CD4-positive, alpha-beta T cell treated with Interleukin-10 for 1 hour (primary cell): ENCODE measurements at places on chromosomes 5 and 9.

GRCh38 chr9:38195737-38196161 is 126.7 kb upstream of the SHB start:
- DNase-seq: no peak

GRCh38 chr9:37010180-37010579 is 23.9 kb downstream of the PAX5 start:
- DNase-seq: no peak

DNA sequence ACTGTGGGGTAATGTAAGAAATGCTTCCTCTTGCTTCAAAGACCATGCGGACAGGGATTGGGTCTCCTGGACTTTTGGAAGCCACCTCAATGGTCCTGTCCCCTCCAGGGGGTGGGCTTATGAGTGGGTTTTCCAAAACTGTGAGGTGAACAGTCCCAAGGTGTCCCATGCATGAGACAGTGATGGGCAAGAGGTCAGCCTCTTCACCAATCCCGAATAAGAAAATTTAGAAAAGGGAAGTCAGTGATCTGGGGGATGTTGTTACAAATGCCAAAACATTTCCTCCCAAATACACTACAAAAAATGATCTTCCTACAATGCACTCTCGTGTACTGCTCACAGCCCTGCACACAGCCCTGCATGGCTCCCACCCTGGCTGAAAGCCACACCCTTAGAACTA is 215.7 kb upstream of the TBC1D2 start:
- no peak for DNase-seq

- no peak for DNase-seq
Observed at GRCh38 chr9:70761139-70761670, 346.7 kb upstream of the KLF9 start.

- peak; percentile 62 for DNase-seq
Observed at GRCh38 chr5:75053304-75054133, 1.2 kb upstream of the GCNT4 start.

DNA sequence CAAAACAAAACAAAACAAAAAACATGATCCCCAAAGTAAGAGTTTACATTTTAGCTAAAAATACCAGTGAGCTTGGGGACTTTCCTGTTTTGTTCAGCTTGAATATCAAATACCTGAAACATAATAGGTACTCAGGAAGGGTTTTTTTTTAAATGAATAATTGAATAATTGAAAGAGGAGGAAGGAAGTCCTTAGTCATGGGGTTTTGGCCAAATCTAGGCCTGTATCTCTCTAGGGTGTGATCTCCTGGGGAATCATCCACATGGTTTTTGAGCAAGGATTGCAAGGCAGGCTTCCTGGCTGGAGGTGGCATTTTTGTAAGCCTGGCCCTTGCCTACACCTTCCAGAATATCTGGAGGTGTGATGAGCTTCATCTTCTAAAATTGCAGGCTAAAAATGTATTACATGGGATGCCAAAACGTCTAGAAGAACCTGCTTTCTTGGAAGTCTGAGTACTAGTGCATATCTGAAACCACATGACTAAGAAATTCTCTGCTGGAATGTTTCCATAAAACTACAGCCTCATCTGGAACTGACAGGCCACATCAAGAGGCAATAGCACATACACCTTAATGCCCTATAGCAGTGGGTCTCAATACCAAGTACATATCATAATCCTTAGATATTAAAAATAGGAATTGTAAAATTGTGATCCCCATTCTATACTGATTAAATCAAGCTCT is 10.4 kb downstream of the C9 start:
- DNase-seq: no peak

DNA sequence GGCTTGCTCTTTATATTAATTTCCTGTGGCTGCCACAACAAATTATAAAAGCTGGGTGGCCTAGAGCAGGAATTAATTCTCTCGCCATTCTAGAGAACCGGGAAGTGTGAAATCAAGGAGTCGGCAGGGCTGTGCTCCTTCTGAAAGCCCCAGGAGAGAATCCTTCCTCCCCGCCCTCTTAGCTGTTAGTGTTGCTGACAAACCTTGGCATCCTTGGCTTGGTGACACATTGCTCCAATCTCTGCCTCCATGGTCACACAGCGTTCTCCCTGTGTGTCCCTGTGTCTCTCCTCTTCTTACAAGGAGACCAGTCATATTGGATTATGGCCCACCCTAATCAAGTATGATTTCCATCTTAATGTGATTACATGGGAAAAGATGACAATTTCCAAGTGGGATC is 55.9 kb upstream of the NEURL1B start:
- no peak for DNase-seq

GRCh38 chr9:134525070-134525815 is 116.4 kb upstream of the COL5A1 start:
- DNase-seq: no peak

GRCh38 chr5:55582256-55582655 is 47.5 kb upstream of the PLPP1 start:
- peak; percentile 11 for DNase-seq

DNA sequence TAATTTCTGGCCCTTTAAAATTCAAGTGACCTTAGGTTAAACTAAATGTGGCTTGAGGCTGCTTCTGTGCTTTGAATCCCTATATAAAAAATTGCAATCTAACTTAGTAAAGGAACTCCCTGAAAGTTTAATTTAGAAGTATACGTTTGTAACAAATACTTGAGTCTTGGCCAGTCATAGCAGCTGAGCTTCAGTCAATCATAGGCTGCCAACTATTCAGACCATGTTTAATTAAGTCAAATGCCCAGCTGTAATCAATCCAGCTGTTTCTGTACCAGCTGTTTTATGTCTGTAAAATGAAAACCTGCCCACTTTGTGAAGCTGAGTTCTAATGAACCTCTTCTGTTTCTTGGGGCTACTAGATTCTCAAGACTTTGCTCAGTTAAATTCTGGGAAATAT is 760.1 kb downstream of the MAT2B start:
- DNase-seq: no peak

DNA sequence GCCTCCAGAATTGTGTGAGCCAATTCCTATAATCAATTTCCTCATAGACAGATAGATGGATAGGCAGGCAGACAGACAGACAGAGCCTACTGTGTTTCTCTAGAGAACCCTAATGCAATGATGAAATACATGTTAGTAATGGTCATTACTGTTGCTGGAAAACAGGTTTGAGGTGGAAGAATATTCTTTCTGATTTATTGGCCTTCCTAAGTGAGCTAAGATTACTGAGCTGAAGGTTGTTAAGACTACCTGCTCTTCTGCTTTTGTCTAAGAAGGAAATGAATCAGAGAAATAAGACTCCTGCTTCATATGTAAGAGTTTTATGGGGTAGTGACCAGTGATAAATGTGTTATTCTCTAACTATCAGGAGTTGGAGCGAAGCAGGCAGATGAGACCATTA is 219.9 kb downstream of the ELAVL2 start:
- DNase-seq: no peak

DNA sequence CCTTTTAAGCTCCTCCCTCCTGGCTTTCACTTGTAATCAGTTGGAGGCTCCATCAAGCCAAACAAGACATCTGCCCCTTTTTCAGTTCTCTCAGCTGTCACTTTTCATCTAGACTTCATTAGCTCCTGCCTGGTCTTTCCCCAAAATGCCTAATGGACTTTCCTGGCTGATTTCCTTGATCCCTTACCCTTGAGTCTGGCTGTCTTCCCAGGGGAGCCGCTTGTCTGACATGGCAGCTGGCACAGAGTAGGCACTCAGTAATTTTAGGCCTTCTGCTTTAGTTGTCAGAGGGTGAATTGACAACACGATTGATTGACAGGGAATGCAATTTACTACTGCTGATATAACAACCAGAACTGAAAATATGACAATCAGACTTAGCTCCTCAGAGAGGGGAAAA is 2.1 kb downstream of the C9orf153 start:
- no peak for DNase-seq

GRCh38 chr5:178385496-178385890 is 152.9 kb upstream of the PHYKPL start:
- no peak for DNase-seq

DNA sequence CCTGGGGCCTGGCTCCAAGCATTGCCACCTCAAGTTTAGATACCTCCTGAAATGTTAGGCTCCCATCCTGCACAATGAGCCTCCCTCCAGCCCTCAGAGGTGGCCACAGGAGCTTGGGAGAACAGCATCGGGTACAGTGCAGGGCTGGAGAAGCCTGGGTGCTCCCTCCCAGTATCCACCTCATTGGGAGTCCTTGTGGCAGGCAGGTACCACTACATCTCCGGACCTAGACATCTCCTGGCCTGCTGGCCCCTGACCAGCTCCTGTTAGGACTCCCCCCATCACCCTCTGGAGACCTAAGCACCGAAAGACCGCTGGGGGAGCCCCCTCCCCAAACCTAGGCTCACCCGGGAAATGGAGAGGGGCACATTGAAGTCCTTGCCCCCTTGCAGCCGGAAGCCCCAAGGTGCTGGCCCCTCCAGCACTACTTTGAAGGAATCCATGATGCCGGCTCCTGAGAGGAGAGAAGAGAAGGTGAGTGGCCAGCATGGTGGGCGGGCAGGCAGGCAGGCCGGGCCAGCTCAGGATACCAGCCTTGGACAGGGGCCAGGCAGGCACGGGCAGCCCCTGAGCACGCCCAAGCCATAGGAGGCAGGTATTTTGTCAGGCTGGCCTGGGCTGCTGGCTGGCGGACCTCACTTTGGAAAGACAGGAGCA is 1.2 kb downstream of the PDLIM7 start:
- DNase-seq: no peak

- DNase-seq: no peak
Observed at GRCh38 chr9:77848897-77849296, 182.7 kb downstream of the GNAQ start.

GRCh38 chr5:115751176-115751575 is 65.3 kb downstream of the CDO1 start:
- no peak for DNase-seq

- no peak for DNase-seq
Observed at GRCh38 chr5:148746826-148747535, 79.4 kb upstream of the ADRB2 start.

DNA sequence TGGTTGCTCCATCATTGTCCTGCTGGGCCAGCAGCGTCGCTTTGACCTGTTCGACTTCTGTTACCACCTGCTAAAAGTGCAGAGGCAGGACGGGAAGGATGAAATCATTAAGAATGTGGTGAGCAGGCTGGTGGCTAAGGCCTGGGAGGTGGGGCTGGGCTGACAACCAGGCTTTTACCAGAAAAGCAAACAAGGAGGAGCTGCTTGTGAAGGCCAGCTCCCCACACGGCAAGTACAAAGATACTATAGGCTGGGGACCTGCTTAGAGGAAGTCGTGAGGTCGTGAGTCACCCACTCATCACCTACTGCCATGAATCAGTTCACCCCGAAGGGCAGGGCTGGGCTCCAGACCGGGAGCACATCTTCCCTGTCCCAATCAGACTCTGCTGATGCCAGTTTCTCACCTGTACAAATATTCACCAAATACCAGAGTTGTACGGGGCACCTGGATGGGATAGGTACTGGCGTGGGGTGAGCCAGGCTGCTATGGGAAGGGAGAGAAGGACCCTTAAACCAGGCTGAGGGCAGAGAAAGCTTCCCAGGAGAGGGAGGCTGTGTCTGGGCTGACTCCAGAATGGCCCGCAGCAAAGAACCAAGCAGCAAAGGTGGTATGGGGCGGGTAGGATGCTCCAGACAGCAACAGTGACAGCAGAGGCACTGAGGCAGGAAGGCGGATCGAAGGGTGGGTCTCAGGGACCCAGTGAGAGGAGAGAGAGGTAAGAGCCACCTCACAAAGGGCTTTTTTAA is 69.3 kb upstream of the NIPAL4 start:
- DNase-seq: peak; percentile 58

DNA sequence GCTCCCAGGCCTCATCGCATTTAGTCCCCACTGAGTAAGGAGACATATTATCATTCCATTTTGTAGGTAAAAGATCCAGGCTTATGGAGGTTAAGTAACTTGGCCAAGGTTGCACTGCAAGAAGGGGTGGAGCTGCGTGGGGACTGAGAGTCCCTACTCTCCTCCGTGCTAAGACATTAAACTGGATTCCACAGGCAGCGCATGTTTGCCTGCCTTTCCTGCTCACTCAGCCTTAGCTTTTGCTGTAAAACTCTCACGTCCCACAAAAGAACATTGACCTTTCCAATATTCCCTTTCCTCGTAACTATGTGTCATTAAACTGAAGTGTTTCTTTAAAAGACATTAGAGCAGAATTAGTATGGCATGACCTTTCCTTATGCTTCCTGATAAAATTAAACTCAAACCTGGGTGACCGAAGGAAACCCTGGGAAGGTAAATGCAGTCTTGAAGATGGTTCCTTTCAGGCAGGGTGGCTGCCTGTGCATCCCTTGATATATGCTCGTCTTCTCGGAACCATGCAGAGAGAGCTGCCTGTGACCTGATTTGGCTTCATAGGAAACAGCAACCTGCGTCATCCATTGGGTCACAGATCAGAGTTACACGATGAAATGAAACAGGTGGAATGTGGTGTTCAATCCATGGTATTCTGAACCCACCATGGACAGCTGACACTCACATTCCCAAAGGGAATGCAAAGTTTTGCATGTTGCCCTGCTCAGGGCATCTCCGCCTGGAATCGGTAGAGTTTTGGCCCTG is 85.9 kb downstream of the TMEM252 start:
- DNase-seq: no peak

DNA sequence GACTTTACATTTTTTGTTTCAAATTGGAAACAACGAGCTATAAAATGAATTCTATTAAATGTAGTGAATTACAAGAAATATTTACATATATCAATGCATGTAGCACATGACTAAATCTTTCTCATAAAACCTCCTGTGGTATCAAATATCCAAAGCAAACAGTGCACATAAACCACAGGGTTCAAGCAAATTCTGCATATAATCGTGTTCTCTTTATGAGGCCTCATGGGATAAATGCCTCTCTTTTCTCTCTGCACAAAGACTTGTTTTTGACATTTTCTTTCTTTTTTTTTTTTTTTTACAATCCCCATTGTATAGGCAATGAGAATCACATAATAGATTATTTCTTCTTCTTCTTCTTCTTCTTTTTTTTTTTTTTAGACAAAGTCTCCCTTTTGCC is 1117.2 kb upstream of the DMAC1 start:
- DNase-seq: no peak

DNA sequence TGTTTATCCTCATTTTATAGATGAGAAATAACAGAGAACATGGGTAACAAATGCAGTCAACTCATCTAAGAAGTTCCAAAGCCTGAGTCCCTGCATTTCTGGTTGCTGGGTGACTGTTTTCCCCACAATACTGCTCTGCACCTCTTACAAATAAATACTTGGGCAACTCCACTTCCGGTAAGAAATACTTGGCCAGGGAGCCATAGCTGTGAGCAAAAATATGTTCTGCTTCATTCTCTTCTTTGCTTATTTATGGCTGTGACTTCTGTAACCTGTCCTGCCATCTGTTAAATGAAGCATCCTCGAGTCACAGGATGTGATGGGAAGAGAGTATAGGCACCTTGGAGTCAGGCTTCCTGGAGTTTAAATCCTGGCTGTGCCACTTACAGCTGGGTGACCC is 49.9 kb downstream of the GDNF start:
- no peak for DNase-seq
